ENCODE measurements at places on chromosomes 1 and 21.

DNA sequence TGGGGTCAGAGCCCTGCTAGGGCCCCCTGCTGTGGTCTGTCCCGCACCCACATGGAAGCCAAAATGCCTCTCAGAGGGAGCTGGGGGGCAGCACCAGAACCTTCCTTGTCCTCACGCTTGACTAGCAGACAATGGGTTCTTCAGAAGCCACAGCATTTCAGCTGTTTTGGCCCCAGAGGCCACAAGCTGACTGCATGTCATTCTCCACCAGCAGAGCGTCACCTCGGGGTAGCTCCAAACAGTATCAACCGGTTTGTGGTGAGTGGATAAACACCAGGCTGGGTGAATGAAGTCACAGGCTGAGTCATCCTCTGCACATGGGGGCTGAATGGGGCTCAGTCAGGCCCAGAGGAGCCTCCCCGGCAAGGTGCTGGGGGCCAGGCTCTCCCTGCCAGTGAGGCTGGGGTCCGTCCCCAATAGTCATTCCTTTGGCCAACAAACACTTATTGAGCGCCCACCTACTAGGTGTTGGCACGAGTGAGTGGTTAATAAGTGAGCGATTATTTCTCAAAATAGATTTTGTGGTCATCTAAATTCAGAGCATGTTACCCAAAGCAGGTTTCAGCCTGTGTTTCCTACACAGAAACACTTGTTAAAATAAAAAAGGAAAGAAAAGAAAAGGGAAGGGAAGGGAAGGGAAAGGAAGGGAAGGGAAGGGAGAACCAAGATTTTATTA lies 9.1 kb downstream of the OLIG1 start:
- DNase-seq, result peak; percentile 51

GRCh38 chr1:198598796-198599321 lies 40.0 kb upstream of the PTPRC start:
- peak; percentile 69 for DNase-seq

- no peak for DNase-seq
Observed at GRCh38 chr1:92291372-92291999, 7.3 kb downstream of the GLMN start.

GRCh38 chr1:208184966-208185654 lies 59.1 kb downstream of the PLXNA2 start:
- no peak for DNase-seq

DNA sequence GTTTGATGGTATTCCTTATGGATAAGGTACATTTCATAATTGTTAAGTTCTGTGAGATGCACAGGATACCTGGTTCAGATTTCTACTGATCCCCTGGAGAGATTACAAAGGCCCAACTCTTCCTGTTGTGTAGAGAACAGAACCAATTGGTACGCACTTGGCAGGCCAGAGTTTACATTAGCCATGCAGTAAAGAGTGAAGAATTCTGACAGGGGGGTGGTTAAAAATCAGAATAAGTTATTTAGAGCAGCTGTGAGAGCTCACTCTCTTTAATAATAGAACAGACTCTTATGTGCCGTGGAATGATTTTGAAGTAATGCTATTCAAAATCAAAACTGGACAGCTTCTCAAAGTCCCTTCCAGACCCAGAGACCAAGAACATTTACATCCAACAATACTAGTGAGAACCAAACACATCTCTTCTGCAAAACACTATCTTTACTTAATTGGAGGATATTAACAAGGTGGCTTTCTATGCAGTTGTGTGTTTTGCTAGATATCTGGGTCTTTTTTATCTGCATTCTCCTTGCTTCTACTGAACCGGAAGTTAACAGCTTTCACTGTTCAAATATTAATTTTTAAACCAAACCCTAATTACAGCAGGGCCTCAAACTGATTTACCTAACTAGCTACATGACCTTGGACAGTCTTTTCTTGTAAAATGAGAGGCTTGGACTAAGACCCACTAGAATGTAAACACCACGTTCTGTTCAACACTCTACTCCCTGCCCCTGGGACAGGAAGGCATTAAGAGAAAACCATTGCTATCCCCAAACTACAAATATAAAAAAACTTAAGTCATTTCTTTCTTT lies 4.0 kb downstream of the USP24 start:
- DNase-seq, result no peak

GRCh38 chr1:6807782-6808181 lies 22.5 kb downstream of the CAMTA1 start:
- DNase-seq, result no peak

- DNase-seq, result no peak
Observed at GRCh38 chr1:22159891-22160290, 17.0 kb upstream of the WNT4 start.

DNA sequence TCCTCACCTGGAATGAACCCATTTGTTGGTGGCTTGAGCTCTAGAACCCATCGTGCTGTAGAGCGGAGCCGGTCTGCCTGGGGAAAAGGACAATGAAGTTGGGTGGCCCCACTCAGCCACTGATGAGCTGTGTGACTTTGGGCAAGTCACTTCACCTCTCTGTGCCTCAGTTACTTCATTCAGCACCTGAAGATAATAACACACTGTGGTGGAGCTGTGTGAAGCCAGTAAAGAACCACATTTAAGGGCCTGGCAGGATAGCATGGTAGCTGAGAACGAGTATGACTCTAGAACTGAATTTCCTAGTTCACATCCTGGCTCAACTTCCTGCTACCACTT lies 37.1 kb downstream of the EPHB2 start:
- no peak for DNase-seq

GRCh38 chr1:204405988-204406387 lies 5.6 kb downstream of the PPP1R15B start:
- no peak for DNase-seq

DNA sequence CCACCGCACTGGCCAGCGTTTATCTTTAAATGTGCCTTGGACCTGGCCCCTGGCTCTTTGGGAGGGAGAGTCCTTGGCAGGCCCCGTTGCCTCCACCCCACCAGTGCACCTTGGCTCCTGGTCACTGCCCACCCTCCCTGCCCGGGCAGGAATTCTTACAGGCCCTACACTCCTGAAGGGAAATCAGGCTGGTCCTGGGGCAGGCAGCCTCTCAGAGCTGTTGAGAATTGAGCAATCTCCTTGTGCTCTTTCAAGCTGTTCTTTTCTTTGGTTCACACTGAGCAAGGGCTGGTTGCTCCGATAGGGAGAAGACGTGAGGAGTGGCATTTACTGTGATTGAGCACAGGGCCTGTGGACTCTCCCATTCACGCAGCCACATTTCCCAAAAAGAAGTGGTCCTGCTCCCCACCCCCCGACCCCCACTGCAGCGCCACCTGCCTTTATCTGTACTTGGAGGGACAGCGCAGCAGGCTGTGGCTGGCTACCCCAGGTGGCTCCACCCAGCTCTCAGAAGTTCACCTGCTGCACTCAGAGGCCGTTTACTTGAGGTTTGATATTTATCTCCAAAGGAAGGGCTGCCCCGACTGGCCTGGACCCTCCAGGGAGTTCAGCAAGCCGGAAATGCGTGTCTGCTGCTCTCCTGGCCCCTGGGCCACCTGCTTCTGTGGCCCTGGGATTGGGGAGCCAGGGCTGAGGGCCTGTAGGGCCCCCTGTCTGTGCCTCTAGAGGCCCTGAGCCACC lies 47.8 kb downstream of the SKI start:
- no peak for DNase-seq

DNA sequence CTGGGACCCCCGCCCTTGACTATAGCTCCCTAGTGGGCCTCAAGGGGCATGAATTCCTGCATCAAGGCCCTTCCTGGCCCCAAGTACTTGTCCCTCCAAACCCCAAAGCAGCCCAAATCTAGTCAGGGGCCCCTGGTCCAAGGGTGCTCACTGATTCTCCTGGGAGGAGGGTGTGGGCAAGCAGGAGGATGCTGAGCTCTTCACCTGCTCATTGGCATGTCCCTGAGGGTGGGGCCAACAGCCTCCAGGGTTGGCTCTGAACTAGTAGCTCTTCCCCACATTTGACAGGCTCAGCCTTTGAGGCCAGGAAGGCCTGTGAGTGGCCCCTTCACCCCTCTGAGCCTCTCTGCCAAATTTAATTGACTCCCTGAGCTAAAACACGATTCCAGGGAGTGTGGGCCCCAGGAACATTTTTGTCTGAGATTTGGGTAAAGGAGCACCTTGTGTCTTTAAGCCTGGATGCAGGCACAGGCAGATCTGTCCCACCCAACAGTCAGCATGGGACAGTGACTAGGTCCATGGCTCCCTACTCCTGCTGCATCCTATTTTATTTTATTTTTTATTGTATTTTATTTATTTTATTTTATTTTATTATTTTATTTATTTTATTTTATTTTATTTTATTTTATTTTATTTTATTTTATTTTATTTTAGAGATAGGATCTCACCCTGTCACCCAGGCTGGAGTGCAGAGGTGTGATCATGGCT lies 11.0 kb upstream of the WNT9A start:
- DNase-seq, result no peak

DNA sequence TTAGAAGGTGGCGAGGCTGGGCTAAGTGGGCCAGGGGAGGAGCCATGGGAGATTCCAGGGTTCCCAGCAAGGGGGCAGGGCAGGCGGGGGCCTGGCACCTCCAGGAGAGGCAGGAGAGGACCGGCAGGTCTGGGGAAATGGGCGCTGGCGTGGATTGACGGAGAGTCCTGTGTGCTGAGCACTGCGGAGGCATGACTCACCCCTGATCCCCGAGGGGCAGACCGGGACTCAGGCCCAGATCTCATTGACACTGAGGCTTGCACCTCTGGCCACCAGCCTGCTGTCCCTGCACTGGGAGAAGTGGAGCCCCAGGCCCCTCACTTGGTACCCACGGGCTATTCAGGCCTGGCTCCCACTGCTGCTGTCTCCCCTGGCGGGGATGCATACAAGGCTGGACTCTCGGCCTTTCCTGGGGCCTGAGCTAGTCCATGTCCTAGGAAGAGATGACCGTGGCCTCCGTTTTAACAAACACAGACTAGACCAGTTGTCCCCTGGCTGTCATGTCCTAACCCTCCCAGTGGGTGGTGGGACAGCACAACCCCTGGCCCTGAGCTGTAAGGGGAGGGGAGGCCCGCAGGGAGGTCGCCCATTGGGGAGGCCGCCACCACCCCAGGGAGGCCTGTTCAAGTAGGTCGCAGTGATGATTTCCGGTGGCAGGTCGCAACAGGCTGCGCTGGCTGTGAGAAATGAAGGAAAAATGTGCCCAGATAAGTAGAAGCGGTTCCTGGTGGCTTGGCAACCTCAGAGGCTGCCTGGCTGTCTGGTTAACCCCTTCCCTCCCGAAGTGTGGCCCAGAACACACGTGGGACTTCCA lies 39.7 kb downstream of the RIPK4 start:
- DNase-seq, result no peak

GRCh38 chr1:66553846-66554245 lies 19.9 kb downstream of the SGIP1 start:
- DNase-seq, result no peak

DNA sequence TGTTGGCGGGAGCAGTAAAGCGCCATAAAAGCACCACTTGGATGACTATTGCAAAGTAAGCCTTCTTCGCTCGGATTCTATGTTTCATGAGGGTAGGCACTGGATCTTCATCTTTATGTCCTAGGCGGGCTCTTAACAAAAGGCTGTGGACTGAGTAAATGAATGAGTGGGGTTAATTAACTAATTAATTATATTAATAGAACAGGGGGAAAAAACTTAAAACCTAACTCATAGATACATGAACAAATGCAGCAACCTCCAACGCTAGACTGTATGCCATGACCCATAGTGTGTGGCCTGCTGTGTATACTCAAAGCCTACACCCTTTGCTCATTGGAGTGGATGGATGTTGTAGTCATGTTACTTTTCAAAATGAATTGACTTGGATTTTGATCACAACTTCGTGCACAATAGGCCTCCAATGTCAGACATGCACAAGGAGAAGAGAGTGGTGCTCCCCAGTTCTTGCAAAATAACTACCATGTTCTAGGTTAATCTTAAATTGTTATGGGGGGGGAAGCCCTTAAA lies 417 bp upstream of the GFI1 start:
- no peak for DNase-seq

DNA sequence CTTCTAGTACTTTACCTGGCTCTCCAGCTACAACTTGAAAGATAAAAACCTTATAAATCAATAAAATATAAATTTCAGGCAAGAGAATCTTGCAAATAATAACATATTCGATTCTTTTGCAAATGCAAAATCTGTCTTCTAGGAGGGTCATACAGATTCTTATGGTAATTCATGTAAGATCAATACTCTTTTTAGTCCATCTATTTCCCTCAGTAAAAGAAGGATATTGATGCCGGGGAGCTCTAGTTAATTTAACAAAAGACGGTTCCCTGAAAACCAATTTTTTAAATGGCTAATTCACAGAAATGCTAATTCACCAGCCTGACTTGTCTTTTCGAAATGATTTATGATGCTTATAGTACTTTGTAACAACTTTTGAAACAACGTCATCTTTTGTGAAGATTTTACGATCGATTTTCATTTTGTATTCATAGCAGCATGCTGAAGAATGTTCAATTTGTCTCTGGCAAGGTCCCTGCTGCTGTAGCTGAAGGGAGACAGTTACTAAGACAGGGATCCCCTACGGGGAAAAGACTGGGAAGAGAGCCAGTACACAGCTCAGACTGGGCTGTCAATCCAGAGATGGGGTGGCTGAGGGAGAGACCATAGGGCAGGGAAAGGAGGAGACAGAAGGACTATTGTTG lies 90.6 kb upstream of the SPAG17 start:
- DNase-seq, result no peak

GRCh38 chr1:1625404-1625775 lies 6.6 kb upstream of the MMP23B start:
- no peak for DNase-seq

DNA sequence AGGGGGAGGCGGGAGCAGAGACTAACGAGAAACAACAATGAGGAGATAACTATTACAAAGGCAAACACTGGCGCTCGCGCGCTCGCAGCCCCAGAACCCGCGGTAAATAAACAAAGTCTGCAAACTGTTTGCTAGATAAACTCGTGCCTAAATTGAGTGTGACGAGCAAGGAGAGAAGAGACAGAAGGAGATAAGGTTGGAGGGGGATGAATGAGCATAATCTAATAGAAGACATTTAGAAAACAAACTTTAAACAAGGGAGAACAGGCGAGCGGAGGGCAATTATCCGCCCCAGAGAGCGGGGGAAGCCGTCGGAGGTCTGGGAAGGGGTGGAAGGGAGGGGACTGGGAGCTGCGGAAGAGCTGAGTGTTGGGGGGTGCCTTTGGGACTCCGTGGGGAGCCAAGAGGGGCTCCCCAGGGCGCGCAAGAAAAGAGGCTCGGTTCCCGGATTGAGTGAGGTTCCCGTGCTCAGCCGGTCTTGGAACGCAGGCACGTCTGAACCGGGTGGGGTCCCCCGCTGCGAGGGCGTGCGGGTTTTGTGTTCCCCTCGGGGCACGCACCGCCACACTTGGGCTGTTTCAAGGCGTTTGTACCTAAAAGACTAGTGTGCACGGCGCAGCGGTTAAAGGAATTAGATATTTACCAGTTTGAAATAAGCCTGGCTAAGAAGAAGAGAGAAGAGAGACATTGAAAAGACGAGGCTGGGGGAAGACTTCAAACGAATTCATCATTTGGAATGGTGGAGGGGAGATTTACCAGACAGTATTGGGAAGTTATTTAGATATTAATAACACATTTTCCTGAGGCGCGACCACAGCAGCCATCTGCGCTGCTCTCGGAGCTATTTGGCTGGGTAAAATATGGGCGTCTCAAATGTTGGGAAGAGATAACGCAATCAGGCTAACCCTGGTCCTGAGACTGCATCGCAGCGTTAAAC lies 10.6 kb downstream of the PAX7 start:
- no peak for DNase-seq

Measured in CD4-positive, alpha-beta T cell treated with Interleukin-15 for 1 hour (primary cell).